Hepatocyte (in vitro differentiated cells): ENCODE measurements at places on chromosomes 1 and 21. TPM values are rescaled to one million over a fixed set of nuclear protein-coding genes. Genes with fewer than 3 reads are reported as not detected.

DNA sequence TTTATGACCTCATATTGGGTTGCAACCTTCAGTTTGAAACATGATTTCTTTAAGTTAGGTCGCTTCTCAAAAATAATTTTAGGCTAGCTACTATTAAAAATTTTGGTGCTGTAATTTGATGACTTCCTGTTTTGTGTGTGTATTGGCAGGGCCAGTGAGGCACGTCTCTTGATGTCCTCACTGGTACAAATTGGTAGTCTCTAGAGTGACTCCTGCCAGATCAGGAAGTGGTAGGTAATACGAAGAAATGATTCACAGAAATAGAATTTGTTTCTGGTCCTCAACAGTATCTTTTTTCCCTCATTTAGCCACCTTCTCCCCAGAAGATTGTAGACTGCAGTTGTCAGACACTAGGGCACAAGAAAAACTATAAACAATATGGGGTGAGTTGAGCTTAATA is 120.9 kb upstream of the KIAA1614 start:
- no peak for DNase-seq

- no peak for DNase-seq
Observed at GRCh38 chr1:165287781-165288180, 68.7 kb downstream of the LMX1A start.

HSPG2 gene
- polyA plus RNA-seq: 81.2 and 91.2 TPM in 2 replicates

- peak; percentile 65 for DNase-seq
Observed at GRCh38 chr1:56811331-56811730, 7.9 kb downstream of the FYB2 start.

CYYR1 gene
- polyA plus RNA-seq: 4.9 and 6.6 TPM in 2 replicates

DNA sequence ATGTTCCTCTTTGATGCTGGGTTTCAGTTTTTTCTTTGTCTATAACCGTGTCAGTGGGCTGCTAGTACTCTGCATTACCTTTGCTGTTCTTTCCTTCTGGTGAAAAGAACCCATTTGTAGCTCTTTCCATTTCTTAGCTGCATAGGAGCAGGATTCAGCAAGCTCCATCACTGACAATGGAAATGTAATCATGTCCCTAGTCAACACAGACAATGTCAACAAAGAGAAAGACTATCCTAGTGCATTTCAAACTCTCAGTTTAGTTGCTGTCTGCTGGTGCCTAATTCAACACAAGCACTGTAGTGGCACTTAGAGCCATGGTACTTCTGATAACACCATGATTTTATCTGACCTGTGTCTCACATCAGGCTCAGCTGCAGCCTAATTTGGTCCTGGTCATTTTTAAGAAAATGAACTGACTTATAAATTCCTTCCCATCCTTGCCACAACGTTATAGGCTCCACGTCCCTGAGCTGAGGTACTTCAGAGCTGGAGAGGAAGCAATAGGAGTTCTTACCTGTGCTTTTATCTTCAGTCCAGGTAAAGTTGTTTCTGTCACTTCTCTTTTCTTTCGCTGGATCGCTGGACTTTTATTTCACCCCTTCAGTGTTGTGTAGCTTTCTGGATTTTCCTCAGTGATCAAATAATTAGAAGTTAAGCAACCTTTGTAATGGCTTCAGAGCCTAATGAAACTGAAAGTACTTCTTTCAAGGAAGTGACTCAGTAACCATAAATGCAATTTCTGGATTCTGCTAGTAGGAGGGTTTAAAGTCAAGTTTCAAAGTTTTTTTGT is at the start of gene GBP3:
Gene GBP3 (minus strand): TSS at position 700 of the 793 bp plus-strand sequence. CDS start 2,145 bp downstream, outside the sequence.
- DNase-seq: peak; percentile 44

GRCh38 chr21:41242238-41242829 is 74.3 kb upstream of the FAM3B start:
- no peak for DNase-seq

FABP3 gene
- 50.1 and 65.5 TPM in 2 replicates for polyA plus RNA-seq

- DNase-seq: peak; percentile 31
Observed at GRCh38 chr1:38527373-38527966, 332.1 kb downstream of the RRAGC start.

DNA sequence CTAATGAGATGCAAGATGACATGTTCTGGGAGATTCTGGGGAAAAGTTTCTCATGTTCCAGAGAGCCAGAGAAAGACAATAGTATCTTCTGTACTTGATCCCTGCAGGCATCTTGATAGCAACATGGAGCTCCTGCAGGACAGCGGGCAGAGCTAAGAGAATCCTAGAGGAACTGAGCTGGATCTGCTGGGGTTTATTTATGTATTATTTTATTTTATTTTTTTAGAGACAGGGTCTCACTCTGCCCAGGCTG is 22.7 kb upstream of the SCAF4 start:
- no peak for DNase-seq

- DNase-seq: no peak
Observed at GRCh38 chr1:65255656-65256050, 53.7 kb upstream of the DNAJC6 start.

B3GALT2 gene
- polyA plus RNA-seq: 1.4 and 1.8 TPM in 2 replicates

CYB561D1 gene
- polyA plus RNA-seq: 4.8 and 5.2 TPM in 2 replicates

SYT14 gene
- polyA plus RNA-seq: 0.29 and 1.0 TPM in 2 replicates

LRRC39 gene
- 0.88 and 1.1 TPM in 2 replicates for polyA plus RNA-seq
